NCI-H1930 (cell line): ENCODE measurements at places on chromosomes 13 and 19.

- DNase-seq, result no peak
Observed at GRCh38 chr13:76759877-76760276, 126.3 kb downstream of the KCTD12 start.

- DNase-seq, result no peak
Observed at GRCh38 chr13:110838116-110838515, 76.8 kb downstream of the ANKRD10 start.

DNA sequence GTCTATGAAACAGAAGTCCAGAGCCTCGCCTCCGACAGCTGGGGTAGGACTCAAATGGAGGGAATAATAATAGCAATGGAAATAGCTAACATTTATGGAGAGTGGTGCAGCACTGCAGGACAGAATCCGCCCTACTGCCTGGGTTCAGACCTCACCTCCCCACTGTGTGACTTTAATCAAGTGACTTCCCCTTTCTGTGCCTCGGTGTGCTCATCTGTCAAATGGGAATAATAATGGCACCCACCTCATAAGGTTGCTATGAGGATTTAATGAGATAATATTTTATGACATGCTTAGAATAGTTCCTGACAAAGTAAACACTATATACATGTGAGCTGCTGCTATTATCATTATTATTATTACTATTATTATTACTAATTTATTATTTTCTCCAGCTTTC is 3.2 kb downstream of the LRFN1 start:
- DNase-seq, result no peak

DNA sequence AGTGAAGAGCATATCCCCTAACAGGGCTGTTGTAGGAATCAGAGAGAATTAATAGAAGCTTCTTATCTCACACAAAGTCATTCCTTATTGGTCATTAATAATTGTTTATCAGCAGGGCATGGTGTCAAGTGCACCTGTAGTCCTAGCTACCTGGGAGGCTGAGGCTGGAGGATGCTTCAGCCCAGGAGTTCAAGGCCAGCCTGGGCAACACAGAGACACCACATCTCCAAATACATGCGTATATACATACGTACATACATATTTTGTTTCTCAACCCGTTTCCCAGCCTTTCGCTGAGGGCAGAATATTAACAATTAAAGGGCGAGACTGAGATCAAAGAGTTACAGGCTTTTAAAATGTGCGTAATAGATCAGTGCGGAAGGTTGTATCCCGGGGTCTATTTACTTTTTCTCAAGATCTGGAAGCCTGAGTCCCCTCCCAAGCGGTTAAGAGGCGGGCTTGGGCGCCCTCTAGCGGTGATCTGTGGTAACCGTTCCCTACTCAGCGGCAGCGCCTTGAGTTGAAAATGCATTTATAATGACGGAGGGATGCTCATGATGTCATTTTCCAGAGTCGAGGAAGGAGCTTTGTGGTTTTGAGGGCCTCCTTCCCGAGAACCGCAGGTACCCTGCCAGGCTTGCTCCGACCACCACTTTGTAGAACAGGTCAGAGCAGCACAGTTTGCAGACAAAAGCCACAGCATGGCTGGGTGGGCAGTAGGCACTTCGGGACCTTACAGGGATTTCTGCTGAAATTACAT is 169.6 kb upstream of the GPR12 start:
- DNase-seq, result peak; percentile 64

DNA sequence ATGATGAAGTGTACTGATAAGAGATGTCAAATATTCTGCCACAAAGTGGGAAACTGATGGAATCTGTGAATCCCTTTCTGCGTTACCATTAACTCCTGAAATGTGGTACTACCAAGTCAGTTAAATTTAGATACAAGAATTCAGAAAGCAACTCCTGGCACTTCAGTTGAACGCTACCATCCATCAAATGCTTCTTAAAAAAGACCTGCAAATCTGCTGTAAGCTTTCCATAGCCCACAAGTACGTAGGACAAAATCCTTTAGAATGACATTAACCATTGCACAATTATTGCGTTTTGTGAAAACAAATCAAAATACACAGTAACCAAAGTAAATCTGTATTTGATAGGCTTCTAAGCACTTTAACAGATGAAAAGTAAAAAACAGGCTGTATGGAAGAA is 5.4 kb downstream of the SMAD9 start:
- no peak for DNase-seq

- no peak for DNase-seq
Observed at GRCh38 chr13:50921706-50922105, 12.1 kb downstream of the RNASEH2B start.

DNA sequence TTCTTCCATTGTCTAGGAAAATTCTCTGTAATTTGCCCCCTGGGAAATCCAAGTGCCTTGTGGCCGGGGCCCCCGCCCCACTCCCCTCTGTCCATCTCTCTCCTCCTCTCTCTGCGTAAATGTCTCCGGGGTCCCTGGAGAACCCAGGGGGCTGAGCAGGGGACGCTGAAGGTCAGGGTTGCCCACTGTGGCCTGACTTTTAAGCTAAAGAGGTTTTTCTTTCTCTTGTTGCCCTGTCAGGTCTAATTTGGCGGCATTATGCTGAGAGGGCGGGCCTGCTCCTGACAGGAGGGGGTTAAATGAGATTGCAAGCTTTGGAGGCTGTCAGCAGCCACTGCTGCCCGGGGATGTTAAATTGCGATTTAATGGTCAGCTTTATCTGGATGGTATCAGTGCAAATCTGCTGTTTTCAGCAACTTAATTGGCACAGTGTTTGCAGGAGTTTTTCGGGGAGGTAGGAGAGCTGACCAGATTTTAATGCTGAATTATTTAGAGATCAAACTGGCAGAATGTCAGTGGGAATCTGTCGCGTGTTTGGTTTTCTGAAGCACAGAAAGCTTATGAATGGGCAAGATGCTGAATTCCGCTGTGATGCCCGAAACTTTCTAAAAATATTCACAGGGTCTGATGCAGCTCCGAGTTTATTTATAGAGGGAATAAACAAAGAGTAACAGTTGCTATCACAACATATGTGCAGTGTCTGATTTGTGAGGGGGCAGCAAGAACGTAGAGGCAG is 93.2 kb upstream of the SOX1 start:
- DNase-seq, result no peak

- DNase-seq, result no peak
Observed at GRCh38 chr19:58305932-58306323, 751 bp downstream of the ERVK3-1 start.

DNA sequence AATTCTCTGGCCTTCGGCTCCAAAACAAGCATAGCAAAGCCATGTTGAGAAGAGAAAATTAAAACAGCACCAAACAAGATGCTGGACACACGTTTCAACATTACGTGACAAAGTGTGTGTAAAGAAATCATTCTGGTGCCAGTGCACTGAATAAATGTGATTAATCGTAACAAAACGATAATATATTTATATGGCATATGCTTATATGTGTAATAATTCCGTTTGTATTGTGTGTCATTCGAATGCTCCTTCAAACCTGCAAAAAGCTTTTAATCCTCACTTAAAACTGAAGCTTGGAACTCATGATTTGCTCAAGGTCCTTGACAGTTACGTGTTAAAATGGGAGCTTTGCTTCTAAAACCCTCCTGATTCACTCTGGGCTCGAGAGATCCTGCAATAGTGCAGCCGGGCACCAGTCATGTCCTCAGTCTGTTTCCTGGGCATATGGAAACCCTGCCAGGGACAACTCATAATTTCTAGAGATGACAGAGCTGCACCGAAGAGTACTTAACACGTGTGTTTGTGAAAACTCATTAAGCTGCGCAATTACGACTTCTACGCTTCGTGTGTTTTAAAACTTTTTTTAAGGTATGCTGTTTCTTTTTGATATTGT is 731 bp upstream of the AKAP8L start:
- DNase-seq, result no peak

DNA sequence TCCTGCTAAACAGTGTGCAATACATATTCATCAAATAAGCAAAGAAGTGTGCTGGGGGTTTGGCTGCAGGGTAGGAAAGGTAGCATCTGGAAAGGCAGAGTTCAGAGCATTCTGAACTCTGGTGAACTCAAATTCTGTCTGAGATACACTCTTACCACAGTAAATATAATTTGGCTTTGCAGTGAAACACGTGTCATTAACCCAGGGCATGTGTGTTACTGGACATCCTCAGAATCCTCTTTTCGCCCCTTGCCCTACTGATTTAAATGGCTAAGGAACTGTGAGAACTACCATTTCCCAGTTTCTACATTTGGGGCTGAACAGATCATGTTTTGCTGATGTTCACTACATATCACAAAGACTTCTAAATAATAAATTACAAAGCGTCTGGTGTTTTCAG is 562.8 kb upstream of the SGCG start:
- DNase-seq, result no peak

DNA sequence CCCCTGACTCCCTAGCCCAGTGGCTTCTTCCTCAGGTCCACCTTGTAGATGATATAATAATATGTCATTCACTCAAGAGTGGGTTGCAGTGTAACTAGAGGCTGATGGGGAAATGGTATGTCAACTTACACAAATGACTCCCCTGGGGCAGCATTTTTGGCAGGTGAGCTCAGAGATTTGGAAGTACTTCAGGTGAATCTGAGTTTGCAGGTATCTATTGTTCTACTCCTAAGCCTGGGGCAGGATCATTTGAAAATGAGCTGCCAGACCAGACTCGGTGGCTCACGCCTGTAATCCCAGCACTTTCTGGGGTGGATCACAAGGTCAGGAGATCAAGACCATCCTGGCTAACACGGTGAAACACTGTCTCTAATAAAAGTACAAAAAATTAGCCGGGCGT is 11.6 kb upstream of the CNMD start:
- DNase-seq, result no peak
